ENCODE measurements at places on chromosomes 2 and 18.

- no peak for ATAC-seq
Measured at GRCh38 chr2:108330979-108331378, 42.3 kb downstream of the SULT1C2 start.

- ATAC-seq = no peak
Measured at GRCh38 chr2:17413036-17413435, 105.2 kb downstream of the RAD51AP2 start.

DNA sequence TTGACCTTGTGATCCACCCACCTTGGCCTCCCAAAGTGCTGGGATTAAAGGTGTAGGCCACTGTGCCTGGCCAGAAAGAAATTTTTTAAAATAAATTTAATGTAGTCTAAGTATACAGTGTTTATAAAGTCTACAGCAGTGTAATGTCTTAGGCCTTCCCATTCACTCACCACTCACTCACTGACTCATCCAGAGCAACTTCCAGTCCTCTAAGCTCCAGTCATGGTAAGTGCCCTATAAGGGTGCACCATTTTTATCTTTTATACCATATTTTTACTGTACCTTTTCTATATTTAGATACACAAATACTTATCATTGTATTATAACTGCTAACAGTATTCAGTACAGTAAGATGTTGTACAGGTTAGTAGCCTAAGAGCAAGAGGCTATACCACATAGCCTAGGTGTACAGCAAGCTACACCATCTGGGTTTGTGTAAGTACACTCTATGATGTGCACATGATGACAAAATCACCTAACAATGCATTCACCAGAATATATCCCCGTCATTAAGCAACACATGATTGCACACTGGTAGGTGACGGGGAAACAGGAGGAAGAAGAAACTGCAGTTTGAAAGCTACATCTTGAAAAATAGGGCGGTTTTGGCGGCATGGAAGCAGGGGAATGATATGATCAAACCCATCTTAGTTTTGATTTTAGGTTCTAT lies 105.1 kb upstream of the ITGB6 start:
- no peak for ATAC-seq

DNA sequence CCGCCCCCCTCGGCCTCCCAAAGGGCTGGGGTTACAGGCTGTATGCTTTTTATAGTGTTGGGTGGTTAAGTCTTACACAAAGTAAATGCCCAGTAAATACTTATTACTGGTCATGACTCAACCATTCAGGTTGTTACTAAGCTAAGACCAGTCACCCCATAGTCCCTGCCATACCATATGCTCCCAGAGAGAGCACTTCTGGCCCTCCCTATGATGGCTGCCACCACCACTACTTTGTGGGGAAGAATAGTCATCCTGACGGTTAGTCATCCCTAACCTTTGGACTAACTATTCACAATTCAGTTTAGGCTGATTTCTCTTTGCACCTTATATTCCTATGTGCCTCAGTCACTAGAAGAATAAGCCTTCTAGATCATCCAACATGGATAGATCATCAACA lies 42.0 kb upstream of the MSH2 start:
- ATAC-seq = no peak

DNA sequence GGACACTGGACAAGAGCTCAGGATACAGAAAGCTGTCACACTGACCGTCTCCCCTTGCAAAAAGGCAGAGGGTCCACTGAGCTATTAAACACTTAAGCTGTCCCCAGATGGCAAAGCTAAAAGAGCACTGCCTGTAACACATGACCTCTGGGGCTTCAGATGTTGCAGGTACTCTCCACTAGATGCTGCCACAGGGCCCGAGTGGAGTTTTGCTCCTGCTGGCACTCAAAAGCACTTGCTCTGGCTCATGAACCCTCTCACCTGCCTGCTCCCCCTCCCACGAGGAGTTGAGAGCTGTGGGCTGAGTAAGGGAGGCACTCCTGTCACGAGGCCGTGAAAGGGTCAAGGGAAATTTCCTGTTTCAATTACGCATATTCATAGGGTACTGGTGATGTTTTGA lies 227.9 kb downstream of the PRKCE start:
- no peak for ATAC-seq

- no peak for ATAC-seq
Measured at GRCh38 chr2:219131744-219132143, 28.9 kb downstream of the NHEJ1 start.

Data from gastroesophageal sphincter (tissue), 4 donors.